ENCODE measurements at places on chromosomes 7 and 10.

GRCh38 chr10:93806903-93807302, 49.2 kb downstream of the LGI1 start:
- no peak for DNase-seq

GRCh38 chr10:25842146-25842545, 91.9 kb upstream of the MYO3A start:
- no peak for DNase-seq

GRCh38 chr7:40311307-40311706, 176.5 kb downstream of the SUGCT start:
- no peak for DNase-seq

DNA sequence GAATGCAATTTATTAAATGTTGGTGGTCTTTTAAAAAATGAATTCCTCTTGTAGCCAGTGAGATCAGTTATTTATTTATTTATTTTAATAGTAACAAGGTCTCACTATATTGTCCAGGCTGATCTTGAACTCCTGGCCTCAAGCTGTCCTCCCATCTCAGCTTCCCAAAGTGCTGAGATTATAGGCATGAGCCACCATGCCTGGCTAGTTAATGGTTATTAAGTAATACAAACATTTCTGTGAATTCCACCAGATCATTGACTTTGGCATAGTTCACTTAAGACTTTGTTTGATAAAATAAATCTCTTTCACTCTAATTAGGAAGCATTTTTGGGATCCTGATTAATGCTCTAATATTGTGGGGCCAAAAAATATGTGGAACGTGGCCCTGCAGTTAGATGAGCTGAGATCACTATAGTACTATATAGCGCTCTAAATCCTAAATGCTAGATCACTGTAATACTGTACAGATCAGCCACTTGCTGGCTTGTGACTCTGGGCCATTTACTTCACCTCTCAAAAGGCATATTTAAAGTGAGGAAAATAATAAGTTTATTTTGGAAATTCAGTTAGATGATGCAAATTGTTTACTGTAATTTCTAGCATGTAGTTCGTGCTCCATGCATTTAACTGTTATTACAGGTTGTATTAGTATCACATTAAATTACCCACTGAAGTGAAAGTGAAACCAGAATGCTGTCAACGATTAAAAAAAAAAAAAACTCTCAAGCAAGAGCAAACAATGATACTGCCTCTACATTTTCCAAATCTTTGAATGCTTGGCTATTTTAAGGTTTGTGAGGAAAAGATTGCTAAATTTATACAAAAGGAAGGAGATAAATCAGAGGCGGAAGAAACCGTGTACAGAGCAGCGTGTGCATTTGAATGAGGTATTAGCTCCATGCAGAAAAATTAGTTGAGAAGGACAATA, 15.9 kb upstream of the FAS start:
- DNase-seq: no peak

DNA sequence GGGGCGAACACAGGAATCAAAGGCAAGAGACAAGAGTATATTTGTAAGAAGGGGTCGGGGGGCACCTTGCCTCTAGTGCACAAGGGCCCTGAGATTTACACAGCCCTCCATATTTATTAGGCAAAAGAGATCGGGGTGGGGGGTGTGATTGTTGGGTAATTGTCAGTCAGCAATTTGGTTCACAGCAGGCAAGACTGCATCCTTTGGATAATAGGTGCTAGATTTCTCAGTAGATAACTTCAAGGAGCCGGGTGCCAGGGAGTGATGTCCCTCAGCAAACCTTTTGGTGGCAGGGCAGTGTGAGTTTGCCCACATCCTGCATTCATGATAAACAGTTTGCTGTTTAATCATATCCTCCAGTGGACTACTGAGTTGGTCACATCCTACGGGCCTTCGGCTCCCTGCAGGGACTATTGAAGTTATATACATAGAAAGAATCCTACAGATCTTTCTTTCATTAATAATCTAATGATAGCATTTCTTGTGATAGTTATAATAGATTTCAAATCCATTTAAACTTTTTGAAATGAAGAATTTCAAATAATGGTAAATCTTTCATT, 178.5 kb downstream of the GNAI1 start:
- DNase-seq: no peak

GRCh38 chr7:106421181-106421762, 136.5 kb upstream of the NAMPT start:
- DNase-seq: peak; percentile 72

DNA sequence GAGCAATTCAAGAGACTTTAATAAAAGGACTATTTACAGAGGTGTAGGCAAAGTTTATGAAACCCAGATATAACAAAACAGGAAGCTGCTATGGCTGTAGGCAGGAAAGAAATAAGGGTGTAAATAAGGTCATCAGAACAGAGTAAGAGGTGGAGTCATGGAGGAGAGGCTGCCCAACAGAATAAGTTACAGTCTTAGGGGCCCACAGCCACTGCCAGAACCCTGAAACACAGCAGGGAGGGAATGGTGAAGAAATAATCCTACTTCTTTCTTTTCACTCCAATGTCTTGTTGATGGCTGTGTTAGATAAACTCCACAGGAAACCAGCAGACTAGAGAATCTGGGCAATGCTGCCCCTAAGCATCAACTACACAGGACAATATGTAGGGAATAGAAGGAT, 155.8 kb upstream of the TAC1 start:
- no peak for DNase-seq

- no peak for DNase-seq
These were observed 14.3 kb upstream of the DAGLB start for GRCh38 chr7:6461946-6462550.

DNA sequence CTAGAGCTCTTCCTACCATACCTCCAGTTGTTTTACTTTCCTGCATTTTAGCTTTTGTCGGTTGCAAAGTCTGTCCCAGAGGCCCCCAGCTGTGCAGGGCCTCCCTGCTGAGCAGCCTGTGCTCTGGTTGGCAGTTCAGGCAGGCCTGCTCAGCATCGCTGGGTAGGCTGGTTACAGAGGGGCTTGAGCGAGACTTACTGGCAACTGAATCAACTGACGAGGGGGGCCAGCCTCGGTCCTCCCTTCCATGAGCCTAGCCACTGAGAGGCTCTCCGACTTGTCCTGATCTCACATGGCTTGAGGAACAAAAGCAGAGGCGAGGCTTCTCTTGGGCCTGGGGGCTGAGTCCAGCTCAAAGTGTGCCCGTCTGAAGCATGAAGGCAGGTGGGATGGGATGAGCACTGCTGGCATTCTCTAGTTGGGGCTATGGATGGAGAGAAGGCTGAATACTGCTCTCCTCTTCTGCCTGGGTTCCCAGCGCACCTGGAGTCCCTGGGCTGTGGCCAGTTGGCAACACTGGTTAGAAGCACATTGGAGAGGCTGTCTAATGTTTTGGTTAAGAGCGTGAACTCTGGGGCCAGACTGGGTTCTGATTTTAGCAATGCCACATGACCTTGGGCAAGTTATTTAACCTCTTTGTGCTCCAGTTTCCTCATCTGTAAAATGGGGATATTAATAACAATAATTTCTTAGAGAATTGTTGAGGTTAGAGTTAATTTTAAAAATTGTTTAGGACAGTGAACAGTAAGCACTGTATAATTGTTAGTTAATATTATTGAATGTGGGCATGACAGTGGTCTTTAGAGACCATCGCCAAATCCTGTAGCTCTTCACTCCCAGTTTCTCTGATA, 6.9 kb upstream of the SFRP5 start:
- no peak for DNase-seq

DNA sequence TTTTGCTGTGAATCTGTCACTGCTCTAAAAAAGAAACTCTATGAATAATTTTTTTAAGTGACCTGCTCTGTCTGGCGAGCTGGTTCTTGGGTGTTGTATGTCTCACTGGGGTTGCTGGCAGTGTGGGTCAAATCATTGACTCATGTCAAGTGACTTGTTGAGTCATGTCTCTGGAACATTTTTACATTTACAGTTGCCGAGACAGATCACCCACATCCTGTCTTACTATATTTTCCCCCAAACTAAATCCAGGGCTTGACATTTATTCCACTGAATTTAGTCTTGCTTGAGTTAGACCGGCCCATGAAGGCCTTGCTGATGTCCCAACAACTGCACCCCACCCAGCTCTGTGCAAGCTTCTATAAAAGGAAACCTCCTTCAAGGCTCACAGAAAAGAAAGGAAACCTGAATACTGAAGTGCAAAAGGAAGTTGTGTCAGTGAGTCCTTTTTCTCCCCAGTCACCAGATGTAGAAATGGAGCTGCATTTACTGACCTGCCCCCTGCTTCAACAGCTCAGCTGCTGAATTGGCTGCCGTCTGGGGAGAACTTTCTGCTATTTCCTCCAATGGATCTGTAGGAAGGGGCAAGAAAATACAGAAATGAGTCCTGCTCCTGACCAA, 290.3 kb downstream of the TNS3 start:
- no peak for DNase-seq

GRCh38 chr7:158329014-158329610, 258.5 kb downstream of the PTPRN2 start:
- no peak for DNase-seq
